ENCODE measurements at places on chromosomes 4 and X.
A peak's percentile ranks its signal among the peaks of the same experiment; 100 is the strongest.

- no peak for DNase-seq
These were observed 38.4 kb upstream of the CLNK start for GRCh38 chr4:10722957-10723356.

GRCh38 chr4:183326853-183327252 is 4.6 kb upstream of the CLDN24 start:
- no peak for DNase-seq

DNA sequence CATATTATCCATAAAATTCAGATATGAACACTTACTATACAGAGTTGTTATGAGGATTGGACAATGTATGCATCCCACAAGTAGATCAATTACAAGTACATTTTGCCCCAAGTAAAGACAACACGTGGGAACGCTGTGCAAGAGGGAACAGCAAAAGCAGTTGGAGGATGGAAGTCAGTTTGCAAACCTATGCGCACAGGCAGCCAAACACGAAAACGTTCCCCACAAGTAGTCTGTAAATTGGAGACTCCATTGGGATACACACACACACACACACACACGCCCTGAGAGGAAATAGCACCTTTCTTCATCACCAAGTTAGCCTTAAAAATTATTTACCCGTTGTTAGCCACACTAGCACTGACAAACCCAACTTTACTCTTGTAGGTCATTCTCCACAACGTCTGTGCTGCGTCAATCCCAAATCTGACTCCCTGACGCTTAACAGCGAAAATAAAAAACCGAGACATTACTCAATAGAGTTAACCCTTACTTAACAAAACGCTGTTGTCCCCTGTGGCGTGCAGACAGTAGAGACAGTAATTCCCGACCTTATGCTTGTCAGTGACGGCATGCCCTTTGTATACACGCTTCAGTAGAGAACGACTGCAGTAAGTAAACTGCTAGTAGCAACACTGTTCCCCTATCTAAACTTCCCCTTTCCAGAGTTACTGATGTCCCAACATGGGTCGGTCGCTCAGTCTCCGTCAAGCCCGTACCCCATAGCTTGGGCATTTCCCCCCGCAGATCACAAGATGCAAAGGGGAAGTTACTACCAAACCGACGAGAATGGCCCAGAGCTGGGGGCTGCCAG is 730 bp downstream of the MANBA start:
- no peak for DNase-seq

DNA sequence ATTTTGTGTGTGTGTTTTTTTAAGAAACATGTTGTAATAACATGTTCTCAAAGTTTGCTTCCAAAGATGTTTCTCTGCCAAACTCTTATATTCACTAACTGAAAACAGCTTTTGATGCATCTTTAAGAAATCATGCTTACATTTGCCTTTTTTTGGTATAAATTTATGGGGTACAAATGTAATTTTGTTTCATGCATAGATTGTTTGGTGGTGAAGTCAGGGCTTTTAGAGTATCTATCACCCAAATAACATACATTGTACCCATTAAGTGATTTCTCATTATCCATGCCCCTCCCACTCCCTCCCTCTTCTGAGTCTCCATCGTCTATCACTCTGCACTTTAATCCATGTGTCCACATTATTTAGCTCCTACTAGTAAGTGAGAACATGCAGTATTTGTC is 30.8 kb downstream of the SPINK2 start:
- no peak for DNase-seq

GRCh38 chr4:159250751-159251325 is 148.0 kb downstream of the RAPGEF2 start:
- no peak for DNase-seq

GRCh38 chrX:71105628-71106027 is 912 bp downstream of the CXorf65 start:
- no peak for DNase-seq

DNA sequence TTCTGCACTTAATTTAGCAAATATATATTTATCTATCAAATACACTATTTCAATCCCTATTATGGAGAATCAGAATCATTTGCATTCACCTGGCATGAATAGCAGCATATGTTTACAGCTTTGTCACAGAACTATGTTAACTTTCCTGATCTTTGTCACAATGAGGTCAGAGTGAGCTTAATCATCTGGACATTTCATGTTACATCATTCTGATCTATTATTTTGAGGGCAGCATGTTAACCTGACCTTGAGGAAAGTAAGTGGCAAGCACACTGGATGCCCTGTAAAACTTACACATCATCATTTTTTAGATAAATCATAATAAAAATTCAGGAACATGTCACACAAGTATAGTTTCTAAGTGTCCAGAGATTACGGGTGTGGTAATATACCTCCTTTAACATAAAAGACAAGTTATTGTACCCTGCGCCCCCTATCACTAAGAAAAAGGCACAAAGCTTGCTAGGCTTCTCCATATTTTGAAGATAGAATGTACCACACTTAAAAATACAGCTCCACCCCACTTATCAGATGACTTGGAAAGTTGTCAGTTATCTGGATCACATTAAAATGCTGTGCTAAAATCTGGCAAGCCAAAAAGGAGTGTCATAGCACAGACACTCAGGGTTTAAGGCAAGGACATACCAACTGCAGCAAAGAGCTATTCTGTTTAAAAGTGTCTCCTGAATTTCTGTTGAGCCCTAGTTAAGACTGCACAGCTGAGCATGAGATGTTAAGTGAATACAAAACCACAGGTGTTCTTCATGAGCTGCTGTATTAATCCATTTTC is 182.7 kb upstream of the FAT4 start:
- no peak for DNase-seq

- DNase-seq = no peak
These were observed 70.3 kb downstream of the WFS1 start for GRCh38 chr4:6339818-6340445.

DNA sequence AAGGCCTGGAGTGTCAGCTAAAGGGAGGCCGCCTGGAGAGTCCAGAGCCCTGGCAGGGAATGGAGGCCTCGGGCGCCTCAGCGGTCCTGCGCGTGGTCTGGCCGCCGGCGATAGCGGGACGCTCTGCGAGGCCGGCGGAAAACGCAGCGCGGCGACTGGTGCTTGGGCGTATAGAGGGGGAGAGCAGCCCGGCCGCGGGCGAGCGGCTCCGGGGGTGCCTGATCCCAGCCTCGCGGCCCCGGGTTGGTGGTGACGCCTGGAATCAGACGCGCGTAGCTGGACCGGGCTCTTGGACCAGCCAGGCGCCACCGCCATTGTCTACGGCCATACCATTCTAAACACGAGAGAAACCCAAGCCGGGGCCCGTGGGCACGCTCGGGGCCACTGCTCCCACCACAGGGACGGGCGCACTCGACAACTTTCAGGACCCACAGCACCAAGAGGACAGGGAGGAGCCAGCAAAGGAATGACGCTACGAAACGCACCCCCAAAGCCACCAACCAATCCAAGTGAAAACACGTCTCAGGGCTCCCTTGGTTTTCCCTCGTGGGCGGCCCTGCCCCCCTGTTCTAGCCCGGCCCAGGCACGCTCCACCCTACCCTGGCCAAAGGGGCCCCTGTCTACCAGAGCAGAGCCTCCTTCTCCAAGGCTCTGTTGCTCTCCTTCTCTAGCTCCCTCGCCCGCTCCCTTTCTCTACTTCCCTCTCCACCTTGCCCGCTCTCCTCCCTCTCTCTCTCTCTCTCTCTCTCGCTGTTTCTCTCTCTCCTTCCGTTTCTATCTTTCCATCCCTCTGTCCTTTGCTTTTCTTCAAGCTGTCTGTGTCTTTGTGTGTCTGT is 7.8 kb downstream of the FRG2 start:
- DNase-seq = no peak

DNA sequence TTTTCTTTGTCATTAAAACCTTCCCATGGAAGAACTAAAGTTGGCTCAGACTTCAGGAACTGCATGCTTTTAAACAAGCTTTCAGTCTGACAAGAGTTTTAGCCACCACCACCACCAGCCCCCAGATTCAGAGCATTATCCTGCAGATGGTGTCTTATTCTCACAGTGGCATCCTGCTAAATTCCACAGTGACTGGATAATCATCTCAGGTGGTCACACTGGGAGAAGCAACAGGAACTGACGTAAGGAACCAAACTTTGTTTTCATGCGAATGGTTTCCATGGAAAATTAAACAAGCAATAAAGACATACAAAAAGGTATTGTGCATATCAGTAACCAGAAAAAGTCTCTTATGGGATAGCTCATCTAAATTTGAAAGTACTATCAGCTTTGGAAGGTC is 370.7 kb downstream of the FBXW7 start:
- no peak for DNase-seq

- no peak for DNase-seq
These were observed 115.7 kb downstream of the NDST4 start for GRCh38 chr4:114997576-114998247.

- DNase-seq = peak; percentile 81
These were observed 496 bp upstream of the GAB1 start for GRCh38 chr4:143335979-143336780.

- DNase-seq = no peak
These were observed 151.9 kb downstream of the BMPR1B start for GRCh38 chr4:94909645-94910044.

DNA sequence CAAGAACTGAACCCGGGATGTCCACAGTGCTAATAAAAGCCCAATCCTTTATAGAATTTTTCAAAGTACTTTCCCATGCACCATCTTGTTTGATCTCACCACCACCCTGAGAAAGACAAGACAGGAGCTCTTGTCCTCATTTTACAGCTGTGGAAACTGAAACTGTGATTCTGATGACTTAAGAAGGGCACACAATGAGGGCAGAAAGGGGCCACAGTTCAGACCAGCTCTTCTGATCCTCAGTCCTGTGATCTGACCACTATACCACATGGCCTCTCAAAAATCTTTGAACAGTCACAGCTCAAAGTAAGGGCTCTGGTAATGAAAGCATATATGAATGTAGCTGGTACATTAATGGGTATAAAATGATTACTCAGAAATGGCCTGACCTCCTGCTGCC is 127.3 kb upstream of the CPEB2 start:
- DNase-seq = no peak

GRCh38 chr4:91058345-91058744 is 931.2 kb downstream of the CCSER1 start:
- no peak for DNase-seq

DNA sequence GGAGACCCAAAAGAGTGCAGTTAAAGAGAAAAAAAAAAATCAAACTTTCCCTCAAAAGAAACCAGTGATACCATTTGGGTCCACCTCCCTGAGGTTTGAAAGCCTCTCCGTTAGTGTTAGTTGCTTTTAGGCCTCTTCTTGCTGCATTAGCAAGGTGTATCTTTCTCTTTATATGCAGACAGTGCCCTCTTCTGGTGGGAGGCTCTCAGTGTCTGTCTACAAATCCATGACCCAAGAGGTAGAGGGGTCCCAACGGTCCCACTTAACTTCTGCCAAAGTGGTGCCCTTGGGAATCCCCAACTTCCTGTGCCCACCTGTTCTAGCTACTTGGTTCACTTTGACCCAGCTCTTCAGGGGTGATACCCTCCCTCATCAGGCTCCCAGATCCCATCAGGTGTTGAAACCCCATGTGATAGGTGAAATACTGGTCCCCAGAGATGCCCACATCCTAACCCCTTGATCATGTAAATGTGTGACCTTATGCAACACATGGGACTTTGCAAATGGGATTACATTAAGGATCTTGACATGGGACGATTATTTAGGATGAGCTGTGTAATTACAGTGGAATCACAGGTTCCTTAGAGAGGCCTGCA is 63.7 kb upstream of the CD99 start:
- no peak for DNase-seq

DNA sequence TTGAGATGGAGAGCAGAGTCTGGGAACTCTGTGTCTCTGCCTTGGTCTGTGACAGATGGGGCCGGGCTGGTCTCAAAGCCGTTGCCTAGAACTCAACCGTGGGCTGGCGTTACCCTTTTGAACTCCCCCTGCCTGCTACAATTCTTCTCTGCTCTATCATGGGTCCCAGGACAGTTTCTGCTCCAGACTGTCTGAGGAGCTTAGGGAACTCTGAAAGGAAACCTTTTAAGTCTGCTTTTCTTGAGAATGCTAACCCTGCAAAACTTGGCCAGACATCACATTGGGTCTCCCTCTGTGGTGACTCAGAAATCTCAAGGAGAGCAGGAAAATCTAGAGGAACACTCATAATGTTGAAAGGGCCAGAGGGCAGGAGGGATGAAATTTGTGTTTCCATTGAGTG is 240.6 kb downstream of the CBR4 start:
- no peak for DNase-seq

DNA sequence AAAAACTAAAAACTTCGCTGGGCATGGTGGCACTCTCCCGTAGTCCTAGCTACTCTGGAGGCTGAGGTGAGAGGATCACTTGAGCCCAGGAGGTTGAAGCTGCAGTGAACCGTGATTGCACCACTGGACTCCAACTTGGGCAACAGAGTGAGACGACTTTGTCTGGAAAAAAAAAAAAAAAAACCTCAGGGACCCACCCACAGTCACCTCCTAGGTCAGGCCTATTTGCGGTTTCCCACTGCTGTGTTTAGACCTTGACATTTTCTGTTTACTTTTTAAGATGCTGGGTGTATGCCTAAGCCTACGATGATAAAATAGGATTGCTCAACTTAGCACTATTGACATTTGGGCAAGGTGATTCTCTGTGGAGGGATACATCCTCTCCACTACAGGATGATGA is 197.4 kb upstream of the TBL1X start:
- no peak for DNase-seq

GRCh38 chr4:62940229-62940628 is 1469.0 kb downstream of the TECRL start:
- DNase-seq = no peak

- DNase-seq = no peak
These were observed 20.4 kb upstream of the TRIM60 start for GRCh38 chr4:165011403-165011802.

DNA sequence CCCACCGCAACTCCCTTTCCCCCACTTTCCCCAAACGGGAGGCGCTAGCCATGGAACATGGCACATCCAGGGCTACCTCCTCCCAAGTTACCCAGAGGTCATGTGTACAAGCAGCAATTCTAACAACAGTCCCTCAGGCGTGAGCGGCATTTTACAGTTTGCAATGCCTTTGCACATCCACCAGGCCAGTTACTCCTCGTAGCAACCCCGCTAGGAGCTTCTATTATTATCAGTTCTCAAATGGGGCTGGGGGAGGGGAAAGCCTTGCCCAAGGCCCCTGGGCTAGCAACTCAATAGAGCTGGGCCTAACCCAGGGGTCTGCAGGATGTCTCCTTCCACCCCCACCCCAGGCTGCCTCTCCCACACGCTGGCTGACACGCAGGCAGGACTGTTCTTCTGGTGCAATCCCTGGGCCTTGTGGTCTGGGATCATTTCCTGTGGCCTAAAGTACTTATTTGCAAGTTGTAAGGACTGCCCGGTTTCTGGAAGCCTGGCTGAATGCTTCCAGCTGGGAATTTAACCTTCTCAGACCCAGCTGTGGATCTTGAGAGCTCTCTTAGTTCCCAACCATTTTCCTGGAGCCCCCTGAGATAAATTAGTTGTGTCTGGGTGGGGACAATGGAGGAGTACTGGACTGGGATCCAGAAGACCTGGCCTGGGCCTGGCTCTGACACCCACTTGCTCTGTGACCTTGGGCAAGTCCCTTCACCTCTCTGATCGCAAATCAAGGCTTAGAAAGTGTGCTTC is 27.7 kb downstream of the PJA1 start:
- DNase-seq = no peak

- no peak for DNase-seq
These were observed 270.3 kb downstream of the ASMT start for GRCh38 chrX:1885116-1885515.

GRCh38 chr4:2357821-2358745 is 60.4 kb downstream of the ZFYVE28 start:
- DNase-seq = no peak
